ENCODE measurements at places on chromosomes 1 and 21.

- DNase-seq, result no peak
Measured at GRCh38 chr1:224873434-224874369, 55.8 kb upstream of the DNAH14 start.

- DNase-seq, result no peak
Measured at GRCh38 chr1:76854255-76854654, 13.0 kb upstream of the ST6GALNAC5 start.

GRCh38 chr1:12344596-12345349 lies 114.9 kb downstream of the VPS13D start:
- DNase-seq, result no peak

DNA sequence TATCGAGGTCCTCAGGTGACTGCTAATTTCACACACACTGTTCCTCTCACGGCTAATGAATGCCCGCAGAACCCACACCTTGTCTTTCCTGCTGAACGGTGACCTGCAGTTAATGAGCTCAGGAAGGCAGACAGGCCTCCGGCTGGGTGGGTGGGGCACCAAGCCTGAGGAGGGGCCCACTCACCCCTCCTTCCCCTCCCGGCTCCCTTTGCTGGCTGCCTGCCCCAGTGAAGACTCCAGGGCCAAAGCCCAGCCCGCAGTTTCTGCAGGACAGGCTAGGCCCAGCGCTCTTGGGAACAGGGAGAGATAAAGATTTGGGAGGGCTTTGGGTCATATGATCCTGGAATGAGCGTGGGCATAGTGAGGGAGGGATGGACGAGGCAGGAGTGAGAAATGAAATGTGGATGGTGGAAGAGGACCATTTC lies 26.4 kb downstream of the FOXO6 start:
- DNase-seq, result peak; percentile 72

- no peak for DNase-seq
Measured at GRCh38 chr21:45556645-45557615, 14.7 kb upstream of the SLC19A1 start.

DNA sequence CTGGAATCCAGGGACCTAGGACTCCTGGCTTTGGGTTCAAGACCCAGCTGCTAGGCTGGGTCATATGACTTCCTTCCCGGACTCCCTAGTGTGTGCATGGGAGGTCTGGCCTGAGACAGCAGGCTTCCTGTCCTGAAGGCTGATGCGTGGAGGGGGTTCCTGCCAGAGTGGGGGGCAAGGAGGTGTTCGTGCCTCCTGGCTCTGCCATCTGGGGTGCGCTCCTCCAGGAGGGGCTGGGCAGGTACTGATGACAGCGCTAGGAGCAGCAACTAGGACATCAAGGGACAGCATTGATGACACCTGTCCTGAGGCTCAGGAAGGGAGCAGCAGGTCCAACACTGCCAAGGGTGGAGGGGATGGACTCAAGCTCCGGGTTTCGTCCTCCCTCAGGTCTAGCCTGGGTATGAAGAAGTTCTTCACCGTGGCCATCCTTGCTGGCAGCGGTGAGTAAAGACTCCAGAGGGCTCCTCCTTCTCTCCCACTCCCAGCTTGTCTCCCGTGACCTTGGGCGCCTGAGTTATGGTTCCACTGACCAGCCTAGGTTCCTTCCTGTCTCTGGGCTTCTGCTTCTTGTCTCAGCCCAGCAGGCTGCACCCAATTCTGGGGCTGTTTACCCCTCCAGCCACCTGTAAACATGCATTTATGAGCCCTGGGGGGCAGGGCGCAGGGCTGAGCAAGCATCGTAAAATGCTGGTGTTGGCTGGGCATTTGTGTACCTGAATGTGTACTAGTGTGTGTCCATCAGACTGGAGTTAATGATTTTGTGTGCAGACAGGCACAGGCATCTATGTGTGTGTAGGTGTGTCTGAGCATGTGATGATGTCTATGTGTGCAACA lies 871 bp downstream of the PLA2G2F start:
- no peak for DNase-seq

GRCh38 chr1:22124592-22125229 lies 18.2 kb downstream of the WNT4 start:
- no peak for DNase-seq

GRCh38 chr1:109361649-109362048 lies 36.1 kb downstream of the SORT1 start:
- no peak for DNase-seq

DNA sequence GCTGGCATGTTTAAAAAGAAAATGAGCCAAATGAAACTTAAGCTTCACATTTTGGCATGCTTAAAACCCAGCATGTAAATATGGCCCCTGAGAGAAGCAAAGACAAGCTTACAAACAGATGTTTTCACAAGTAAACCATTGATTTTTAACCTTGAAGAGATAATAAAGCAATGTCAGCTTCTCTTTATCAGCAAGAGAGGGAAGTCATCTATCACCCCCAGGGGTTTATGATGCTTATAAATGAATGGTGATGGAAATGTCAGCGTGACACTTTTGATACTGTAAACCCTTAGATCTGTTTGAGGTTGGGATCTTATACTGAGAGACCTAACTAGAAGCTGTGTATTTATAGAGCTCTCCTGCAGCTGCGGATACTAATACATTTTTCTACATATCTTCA lies 471.3 kb downstream of the PLA2G4A start:
- no peak for DNase-seq

GRCh38 chr1:170634293-170634692 lies 29.6 kb upstream of the PRRX1 start:
- DNase-seq, result no peak

- DNase-seq, result no peak
Measured at GRCh38 chr1:41536361-41536802, 51.9 kb upstream of the EDN2 start.

DNA sequence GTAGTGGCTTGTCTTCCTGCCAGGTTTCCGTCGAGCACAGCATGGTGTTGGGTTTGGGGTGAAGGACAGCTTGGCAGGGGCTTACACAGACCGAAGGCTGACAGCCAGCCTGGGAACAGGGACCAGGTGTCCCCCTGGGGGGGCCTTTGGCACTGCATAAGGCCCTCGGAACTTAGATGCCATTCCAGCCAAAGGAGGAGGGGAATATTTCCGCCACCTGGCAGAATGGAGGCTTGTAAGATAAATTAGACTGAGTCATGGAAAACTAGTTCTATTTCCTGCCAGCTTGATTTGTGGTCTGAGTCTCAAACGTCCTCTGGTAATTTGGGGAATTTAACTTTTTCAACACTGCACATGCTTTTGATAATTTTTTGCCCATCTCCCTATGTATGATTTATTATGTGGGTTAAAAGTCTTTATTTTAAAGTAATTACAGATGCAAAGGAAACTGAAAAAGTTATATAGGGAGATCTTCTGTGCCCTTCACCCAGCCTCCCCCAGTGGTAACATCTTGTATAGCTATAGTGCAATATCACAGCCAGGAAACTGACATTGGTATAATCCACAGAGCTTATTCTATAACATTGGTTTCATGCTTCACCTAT lies 11.5 kb upstream of the TMEM51 start:
- DNase-seq, result no peak

GRCh38 chr1:78641558-78641957 lies 8.1 kb upstream of the IFI44 start:
- no peak for DNase-seq

DNA sequence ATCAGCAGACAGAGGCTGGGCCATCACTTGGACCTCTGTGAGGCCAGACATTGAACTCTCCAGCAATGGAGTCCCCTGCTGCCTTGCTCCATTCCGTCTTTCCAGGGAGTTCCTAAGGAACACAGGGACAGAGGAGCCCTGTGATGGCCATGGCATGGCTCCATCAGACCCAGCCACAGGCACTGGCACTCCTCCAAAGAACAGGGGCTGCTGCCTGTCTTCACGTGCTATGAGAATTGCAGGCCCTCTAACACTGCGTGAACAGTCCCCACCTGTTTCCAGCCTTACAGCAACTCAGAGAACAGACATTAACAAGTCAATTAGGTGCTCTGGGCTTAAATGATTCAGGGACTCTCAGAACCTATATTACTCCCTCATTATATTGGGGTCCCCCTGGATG lies 140.8 kb downstream of the ASTN1 start:
- DNase-seq, result no peak

GRCh38 chr1:86538775-86539174 lies 8.1 kb upstream of the CLCA4 start:
- DNase-seq, result no peak

DNA sequence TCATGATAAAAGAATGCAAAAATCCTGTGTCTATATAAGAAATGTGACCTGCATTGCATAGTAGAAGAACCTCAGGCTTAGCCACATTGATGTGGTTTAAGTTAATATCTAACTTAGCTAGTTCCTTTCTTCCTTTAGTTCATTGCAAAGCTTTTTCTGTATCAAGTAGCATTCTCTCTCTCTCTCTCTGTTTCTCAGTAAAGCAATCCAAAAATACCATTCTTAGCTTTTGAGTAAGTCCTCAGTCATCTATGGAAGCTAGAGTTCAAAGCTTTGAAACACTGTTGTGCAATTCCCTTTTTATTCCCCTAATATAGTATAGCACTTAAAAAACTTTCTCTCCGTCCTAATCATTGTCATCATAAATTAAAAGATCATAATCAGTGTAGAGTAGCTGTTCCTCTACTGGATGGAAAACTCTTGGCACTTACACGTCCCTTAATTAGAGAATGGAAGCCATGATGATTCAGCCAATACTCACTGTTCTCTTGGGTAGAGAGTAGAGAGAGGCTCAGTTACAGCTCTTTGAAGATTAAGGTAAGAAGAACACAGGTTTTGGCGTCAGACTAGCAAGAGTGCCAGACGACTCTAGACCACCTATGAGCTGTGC lies 350.3 kb upstream of the LYPLAL1 start:
- DNase-seq, result no peak

DNA sequence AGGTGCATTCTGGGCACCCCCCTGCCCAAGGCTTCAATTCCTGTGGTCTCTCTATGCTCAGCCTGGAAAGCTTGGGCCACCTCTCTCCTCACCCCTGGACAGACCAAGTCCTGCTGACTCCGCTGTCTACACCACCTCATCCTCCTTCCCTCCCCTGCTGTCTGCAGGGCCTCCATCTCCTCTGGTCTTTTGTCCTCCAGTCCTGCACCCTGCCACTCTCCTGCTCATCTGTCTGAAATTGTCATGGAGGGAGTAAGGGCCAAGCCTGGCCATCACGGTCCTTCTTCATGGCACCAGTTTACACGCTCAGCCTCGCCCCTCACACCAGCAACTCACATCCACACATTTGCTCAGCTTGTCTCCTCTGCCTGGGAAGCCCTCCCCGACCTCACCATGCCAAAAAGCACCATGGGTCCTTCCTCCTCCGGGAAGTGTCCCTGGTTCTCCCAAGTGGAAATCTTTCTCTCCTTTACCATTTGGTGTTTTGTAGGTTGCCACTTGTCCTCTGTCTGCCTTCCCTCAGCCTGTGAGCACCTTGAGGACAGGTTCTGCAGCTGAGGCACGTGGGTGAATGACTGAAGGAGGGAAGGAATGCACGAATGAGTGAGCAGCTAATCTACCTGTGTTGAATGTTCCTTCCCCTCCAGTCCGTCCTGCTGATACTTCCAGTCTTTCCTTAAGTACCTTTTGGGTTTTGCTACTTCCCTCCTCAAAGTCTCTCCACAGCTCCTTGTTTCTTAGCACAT lies 2.1 kb upstream of the SLC2A1 start:
- DNase-seq, result no peak

DNA sequence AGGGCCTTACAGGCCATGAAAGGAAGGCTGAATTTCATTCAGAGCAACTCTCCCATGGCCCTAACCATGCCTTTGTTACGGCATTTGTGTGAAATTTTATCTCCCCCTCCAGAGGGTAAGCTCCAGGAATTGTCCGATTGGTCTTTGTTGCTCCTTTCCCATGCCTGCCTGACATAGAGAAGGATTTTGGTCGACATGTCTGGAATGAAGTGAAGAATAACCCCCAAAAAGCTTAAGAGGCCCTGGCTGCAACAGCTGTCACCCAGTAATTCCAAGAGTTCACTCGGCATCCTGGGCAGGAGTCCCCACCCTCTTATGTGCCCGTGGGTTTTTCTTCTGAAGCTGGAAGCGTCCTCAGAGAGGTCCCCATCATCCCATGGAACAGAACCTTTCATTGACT lies 20.6 kb downstream of the CDA start:
- DNase-seq, result no peak

DNA sequence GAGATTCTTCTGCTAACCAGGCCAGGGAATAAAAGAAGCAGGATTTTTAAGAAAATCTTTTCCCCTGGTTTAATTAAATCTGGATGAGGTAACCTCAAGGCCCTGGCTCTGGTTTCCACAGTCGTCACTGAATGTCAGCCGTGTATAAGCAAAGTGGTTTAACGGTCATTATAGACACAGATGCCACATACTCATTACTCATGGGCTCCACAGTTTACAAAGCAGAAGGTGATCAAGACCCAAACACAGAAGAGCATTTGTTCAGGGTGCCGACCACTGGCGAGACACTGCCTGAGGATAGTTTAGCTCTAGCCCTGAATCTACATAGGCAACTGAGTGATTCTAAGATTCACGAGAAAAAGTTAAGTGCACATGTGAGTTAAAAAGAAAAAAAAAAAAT lies 27.8 kb upstream of the RAP1GAP start:
- no peak for DNase-seq

- no peak for DNase-seq
Measured at GRCh38 chr1:36359911-36360550, 25.7 kb downstream of the STK40 start.

DNA sequence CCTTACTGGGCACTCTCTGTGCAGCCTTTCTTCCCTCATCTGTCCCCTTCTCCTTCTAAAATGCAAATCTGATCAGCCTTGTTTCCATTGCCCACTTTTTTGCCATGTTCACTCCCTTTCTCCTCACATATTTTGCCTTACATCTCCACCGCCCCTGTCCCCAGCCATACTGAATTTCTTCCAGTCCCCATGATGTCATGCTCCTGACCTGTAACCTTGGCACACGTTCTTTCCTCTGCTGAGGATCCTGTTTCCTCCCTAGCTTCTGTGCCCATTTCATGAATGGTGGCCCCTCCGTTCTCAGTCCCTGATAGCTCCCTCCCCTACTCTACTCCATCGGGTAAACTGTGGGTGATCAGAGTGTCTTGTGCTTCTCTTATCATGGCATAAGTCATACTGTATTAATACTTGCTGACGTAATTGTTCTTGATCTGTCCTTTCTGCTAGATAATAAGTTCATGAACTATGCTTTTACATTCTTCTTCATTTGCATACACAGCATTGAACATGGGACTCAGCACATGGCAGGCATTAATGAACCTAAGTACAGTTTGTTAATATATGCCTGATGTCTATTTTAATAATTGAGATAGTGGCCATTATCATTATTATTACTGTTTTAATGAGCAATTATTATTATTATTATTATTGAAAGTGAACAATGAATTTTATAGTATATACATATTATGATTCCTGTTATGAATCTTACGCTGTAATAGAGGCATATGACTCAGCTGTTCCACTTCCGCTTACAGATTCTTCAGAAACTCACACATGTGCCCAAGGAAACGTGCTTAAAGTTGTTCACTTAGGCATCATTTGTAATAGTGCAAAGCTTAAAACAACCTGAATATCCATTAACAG lies 28.5 kb downstream of the MAP3K21 start:
- no peak for DNase-seq

- DNase-seq, result no peak
Measured at GRCh38 chr1:229056046-229056445, 214.9 kb upstream of the RAB4A start.

DNA sequence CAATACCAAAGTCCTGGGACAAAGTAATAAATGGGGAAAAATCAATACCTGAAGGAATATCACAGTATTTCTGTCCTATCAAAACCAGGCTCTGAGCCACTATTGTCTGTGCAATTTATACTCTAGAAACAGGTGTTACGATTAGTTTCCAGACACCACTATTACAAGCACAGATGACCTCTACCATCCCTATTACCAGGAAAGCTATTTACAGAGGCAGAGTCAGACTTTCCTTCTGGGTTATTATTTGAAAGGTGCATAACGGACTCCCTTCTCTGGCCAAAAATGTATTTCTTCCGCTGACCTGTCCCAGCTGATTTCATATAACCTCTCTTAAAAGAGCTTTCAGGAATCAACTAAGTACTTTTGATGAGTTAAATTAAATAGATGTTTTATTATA lies 154.6 kb upstream of the LRRC7 start:
- DNase-seq, result no peak

Data from NCI-H2171 (cell line).